ENCODE measurements at places on chromosomes 6 and 20. TPM values are rescaled to one million over a fixed set of nuclear protein-coding genes. Genes with fewer than 3 reads are reported as not detected.

Gene RAET1G
- not detected for polyA plus RNA-seq

Gene IMPG1
- not detected for polyA plus RNA-seq

Gene SLC32A1
- polyA plus RNA-seq, result not detected

Gene ESF1
- 6.2 TPM for polyA plus RNA-seq

Gene GJA10
- polyA plus RNA-seq, result not detected

Gene ATXN1
- polyA plus RNA-seq, result 5.2 TPM

All from stomach (tissue), 19 donors.